Stomach (tissue), 19 donors: ENCODE measurements at places on chromosomes 12 and 14. TPM values are rescaled to one million over a fixed set of nuclear protein-coding genes. Genes with fewer than 3 reads are reported as not detected.

TNFAIP2 gene
- total RNA-seq: 279 TPM

HDAC7 gene
- 61.4 TPM for total RNA-seq

JDP2 gene
- 145 TPM for total RNA-seq

RNF212B gene
- not detected for total RNA-seq

GRCh38 chr12:12476857-12477531 lies 85.7 kb downstream of the DUSP16 start:
- no peak for DNase-seq

GRCh38 chr14:23302290-23303225 lies at the start of gene PPP1R3E:
Gene PPP1R3E, minus strand, starts transcription at chr14:23302859. Its CDS starts 283 bp downstream, at chr14:23302576.
- DNase-seq: peak; percentile 75

GRCh38 chr12:123127182-123127495 lies 23.8 kb downstream of the PITPNM2 start:
- no peak for DNase-seq

GRCh38 chr14:88208858-88209257 lies 114.2 kb downstream of the KCNK10 start:
- no peak for DNase-seq

DNA sequence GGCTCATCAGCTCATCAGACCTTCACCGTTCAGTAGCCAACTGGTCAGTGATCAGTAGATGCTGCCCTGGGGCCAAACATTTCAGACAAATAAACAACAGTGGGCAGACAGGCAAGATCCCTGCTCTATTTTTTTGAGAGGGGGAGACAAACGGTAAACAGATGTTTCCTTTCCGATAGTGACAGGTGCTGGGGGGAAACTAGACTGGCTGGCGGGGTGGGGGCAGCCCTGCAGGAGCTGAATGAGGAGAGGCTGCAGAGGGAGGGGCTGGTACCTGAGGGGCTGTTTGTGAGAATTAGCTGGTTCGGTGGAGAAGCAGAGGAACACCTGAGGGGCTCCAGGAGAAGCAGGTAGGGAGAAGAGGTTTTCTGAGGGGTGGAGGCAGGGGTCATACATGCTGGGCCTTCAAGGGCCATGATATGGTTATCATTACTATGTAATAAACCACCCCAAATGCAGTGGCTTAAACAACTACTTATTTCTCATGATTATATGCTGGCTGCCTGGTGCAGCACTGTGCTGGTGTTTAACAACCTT lies 8.2 kb upstream of the GOLGA3 start:
- DNase-seq: no peak

DNA sequence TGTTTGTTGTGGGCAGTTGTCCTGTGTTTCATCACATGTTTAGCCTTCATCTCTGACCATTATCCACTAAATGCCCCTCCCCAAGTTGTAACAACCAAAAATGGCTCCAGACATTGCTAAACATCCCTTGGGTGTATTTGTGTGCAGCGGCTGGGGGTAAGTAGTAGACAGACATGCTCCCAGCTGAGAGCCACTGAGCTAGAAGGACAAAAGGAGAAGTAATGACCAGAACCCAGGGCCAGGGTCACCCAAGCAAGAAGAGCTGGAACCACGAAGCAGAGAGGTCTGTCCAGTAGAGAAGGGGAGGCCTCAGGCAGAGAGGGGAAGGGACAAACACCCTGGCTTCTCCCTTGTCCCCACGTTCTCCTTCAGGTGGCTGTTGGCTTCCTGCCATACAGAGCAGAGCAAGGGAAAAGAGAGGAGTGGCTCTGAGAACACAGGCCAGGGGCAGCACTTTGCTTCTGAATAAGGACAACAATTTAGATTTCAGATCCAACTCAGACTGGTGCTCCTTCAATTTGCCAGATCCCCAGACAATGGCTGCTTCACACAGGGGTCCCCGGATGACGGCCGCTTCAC lies 55.2 kb downstream of the NDUFA12 start:
- no peak for DNase-seq

DNA sequence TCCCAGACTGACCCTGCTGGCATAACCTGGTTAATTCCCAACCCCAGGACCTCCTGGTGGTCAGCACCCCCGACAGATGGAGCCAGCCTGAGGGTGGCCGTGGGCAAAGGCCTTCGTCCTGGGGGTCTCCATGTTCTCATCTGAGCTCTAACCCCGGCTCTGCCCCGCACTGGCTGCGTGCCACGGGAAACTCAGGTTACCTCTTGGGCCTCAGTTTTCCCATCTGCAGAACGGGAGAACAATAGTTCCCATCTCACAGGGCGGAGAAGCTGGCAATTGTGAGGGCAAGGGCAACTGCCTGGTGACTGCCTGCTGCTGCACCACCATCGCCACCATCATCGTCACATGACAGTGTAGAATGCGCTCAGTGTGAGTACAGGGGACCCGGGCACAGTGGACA lies 77.9 kb downstream of the RFLNA start:
- DNase-seq: no peak

GRCh38 chr14:100432652-100433427 lies 109.7 kb downstream of the SLC25A47 start:
- no peak for DNase-seq

DNA sequence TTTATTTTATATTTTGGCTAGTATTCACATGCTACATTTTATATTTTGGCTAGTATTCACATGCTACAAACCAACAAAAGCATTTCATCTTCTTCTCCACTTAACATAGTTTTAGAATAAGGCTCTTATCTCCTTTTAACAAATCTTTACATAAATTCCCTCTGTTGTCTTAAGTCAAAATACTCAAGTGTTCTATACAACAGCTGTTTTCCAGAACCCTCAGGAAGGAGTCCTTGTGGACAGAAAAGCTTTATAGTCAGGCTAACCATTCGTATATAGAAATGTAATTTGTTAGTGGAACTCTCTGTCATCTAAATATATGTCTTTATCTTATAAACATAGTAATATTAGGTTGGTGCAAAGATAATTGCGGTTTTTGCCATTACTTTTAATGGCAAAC lies 191.0 kb upstream of the FLRT2 start:
- no peak for DNase-seq

GRCh38 chr12:750366-751191 lies 1.8 kb upstream of the WNK1 start:
- DNase-seq: no peak

DNA sequence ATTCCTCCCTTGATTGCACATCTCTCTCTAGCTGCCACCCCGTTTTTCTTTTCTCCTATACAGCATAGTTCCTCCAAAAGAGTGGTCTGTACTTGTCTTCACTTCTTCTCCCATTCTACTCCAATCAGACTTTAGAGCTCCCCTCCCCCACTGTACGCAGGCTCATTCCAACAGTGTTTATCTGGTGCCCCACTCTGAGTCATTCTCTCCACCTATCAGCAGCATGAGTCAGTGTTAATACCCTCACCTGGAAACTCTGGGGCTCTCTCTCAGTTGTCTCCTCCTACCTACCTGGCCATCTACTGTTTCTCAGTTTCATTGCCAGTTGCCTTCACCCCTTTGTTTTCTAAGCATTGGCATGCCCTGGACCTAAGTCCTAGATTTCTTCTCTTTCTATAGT lies 175.1 kb upstream of the ARHGAP5 start:
- peak; percentile 65 for DNase-seq

- no peak for DNase-seq
Observed at GRCh38 chr12:110281549-110282299, 677 bp downstream of the ATP2A2 start.

DNA sequence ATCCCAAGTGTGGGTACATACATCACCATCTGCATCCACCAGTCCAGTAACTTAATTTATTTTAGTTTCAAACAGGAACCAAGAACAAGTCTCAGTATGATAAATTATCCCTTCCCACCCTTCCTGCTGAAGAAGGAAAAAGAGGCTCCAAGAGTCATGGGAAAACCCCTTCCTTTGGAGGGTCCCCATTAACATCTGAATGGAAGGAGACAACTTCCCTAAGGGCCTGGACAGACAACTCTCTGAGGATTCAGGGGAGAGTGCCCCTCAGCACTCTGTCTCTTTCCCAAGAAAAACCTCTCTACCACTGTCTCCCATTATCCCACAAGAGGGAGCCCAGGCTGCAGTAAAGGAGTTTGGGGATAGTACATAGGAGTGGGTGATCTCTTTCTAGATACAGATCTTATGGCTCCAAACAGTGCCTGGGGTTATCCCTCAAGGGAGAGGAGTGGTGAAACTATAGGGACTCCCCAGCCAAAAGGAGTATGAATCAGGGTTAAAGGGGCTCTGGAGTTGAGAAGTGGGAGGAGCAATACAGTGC lies 6.2 kb downstream of the WNT10B start:
- no peak for DNase-seq

- no peak for DNase-seq
Observed at GRCh38 chr14:76974365-76974764, 54.1 kb downstream of the IRF2BPL start.

GRCh38 chr12:6606331-6607131 lies 648 bp downstream of the CHD4 start:
- peak; percentile 87 for DNase-seq
